AG10803 (cell line): ENCODE measurements at places on chromosomes 4 and X.

GRCh38 chr4:89001647-89002445 is 55.1 kb downstream of the FAM13A start:
- no peak for DNase-seq

DNA sequence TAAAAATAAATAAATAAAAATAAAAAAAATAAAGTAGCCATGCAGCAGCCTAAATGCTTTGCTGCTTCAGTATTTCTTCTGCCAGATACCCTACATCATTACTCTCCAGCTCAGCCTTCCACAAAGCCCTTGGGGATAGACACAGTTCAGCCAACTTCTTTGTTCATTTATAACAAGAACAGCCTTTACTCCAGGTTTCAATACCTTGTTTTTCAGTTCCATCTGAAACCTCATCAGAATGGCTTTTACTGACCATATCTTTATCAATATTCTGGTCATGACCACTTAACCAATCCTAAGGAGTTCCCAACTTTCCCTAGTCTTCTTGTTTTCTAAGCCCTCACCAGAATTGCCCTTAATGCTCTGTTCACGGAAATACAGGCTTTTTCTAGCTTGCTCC is 128.3 kb upstream of the MED14 start:
- DNase-seq, result no peak

- DNase-seq, result no peak
These were observed 22.0 kb downstream of the GPM6A start for GRCh38 chr4:175790083-175790482.

DNA sequence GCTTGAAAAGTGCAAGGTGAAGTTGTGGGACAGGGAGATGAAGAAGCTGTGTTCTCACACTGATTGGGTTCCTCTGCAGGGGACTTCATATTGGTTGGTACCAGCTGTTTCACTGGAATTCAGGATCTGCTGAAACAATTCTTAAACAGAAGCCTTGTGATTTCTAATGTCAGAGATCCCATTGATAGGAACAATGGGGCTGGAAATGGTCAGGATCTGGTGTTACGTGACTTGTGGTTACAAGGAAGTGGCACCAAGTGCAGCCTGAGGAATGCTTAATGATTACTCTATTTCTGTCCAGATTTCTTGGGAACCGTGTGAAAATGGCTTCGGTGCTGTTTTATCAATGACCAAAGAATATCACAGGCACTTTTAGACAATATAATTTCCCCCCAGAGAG is 68.1 kb downstream of the MOSPD2 start:
- no peak for DNase-seq

DNA sequence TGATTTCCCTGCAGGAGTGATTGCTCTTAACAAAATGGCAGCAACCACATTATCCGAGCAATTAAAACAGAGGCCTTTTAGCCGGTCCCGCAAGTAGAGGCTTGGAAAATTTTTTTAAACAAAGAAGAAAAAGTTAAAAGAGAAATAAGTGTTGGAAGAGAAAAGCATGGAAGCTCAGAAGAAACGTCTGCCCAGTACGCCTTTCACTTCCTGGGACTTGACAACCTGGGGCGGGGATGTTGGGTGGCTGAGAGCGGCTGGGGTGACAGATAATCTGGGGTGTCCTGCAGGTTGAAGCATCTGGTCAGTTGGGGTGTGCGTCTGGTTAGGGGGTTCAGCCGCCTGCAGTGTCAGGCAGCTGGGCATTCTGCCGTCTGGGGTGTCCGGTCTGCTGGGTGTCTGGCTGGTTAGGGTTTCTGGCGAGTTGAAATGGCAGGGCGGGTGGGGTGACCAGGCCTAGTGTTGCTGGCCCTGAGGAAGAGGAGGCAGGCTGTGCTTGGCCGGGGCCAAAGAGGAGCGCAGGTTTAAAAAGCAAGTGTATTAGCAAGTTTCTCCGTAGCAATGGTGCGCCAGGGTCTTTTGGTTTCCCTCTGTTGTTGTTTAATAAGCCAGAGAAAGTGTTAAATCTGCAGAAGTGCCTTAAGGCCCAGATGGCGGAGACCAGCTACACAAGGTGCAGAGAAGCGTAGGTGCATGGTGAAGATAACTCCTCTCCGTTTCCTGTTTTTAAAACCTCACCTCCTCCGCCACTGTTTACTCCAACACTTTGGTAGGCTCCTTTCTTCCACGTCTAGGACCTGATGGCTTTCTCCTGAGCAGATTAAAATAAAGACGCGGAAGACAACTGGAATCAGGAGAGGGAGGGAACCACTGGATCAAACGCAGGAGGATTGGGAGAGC is 5.6 kb downstream of the HAND2 start:
- no peak for DNase-seq
